Skeletal muscle cell (primary cell): ENCODE measurements at places on chromosomes 6 and 20.
A peak's percentile ranks its signal among the peaks of the same experiment; 100 is the strongest.

- no peak for DNase-seq
Measured at GRCh38 chr6:151434369-151434768, 17.6 kb downstream of the RMND1 start.

DNA sequence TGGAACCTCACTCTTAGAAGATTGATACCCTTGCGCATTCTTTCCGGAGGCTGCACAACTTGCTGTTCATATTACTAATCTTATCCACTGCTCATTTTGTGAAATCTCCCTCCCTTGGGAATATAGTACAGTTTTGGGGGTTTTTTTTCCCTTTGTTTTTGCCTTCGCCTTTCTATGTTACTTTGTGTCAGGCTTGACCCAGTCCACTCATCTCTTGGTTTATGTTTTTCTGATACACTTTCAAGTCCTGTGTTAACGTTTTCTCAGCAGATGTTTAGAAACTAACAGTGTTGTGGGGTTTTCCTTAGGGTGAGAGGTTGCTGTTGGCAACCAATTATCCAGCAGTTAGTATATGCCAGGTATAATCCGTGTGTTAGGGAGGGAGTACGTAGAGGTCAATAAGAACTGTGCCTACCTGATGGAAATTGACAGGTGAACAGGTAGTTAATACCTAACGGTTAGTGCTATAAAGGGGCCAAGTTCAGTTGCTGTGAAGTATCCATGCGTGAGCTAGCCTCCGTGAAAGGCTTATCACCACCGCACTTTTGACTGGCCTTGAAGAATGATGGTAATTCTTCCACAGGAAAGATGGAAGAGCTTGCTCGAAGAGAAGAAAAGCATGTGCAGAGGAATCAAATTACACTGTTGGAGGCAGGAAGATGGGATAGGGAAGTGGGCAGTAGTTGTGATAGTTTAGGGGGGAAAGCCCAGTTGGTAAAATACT is 1.4 kb downstream of the NFYA start:
- no peak for DNase-seq

- no peak for DNase-seq
Measured at GRCh38 chr6:147742440-147742839, 233.9 kb downstream of the SAMD5 start.

DNA sequence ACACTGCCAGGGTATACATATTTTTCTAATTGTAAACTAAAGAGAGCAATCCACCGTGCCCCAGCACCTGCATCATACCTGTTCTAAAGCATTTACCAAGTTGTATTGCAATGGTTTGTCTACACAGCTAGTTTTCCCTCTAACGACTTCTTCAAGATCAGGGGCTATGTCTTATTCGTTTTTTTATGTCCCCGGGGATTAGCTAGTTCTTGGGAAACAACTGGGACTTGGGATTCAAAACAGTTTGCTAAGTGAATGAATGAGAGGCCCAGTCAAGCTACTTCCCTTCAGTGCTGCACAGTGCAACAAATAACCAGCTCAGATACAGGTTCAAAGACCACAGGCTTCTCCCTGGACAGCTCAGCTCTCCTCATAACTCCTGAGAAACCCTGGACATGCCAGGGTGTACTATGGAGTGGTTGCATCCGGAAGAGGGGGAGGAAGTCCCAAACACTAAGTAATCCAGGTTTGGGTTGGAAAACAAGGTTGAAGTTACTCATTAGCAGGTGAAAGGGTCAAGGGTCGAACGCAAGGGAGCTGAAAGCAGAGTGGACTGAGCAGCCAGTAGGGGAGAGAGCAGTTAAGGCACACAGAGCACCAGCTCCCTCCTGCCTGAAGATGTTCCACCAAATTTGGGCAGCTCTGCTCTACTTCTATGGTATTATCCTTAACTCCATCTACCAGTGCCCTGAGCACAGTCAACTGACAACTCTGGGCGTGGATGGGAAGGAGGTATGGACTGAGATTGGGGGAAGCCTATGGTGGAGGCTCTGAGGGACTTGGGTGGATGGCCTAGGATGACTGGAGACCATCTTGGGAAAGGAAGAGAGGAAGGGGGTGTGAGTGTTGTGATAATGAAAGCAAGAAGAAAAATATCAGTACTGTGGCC is at the start of gene APOM:
APOM (plus strand) TSS at position 546 of the 889 bp plus-strand sequence; CDS start at position 619, 73 bp downstream.
- DNase-seq, result no peak

DNA sequence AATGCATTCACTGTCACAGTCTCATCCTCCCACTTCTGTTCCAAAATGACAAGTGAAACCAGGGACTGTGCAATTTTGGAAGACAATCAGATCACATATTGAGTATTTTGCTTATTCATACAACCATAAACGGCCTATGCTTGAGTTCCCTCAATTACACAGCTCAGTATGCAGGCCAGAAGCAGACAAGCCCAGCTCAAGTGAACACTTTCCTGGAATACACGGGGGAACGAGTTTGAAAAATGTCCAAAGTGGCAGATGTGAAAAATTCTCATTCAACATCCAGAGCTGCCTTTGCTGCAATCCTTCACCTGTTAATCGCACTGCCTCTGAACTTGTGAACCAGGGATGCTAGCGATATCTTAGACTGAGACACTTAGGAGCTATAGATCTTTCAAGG is 190.2 kb downstream of the COL9A1 start:
- no peak for DNase-seq

- no peak for DNase-seq
Measured at GRCh38 chr20:50848341-50848808, 53.5 kb downstream of the BCAS4 start.

DNA sequence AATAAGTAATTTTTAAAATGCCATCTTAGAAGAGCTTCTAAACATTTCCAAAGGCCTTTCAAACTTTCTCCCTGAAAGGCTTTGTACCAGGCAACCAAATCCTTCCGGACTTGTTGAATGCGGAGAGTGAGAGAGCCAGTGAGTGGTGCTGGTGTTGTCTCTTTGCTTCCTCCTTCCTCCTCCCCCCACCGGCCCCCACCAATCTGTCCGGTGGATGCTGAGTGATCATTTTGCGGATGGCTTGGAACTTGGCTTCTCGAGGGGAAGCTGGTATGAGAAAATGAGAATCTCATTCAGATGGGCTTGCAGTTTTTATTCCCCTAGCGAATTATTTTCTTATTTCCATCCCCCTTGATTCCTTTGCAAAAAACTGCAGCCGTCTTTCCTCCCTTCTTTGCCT is 97.3 kb downstream of the ANKRD60 start:
- no peak for DNase-seq

- no peak for DNase-seq
Measured at GRCh38 chr6:42237857-42238256, 20.2 kb upstream of the MRPS10 start.

GRCh38 chr6:133553652-133554051 is 312.5 kb downstream of the EYA4 start:
- no peak for DNase-seq

GRCh38 chr20:52493171-52493721 is 301.7 kb upstream of the ZFP64 start:
- DNase-seq, result peak; percentile 17
